ENCODE measurements at places on chromosomes 1 and 21. TPM values are rescaled to one million over a fixed set of nuclear protein-coding genes. Genes with fewer than 3 reads are reported as not detected.

Gene KIRREL1
- 3.5 TPM for polyA plus RNA-seq

Gene TNNT2
- 23.8 TPM for polyA plus RNA-seq

Gene CLIC4
- polyA plus RNA-seq: 20.4 TPM

Gene SLAMF7
- polyA plus RNA-seq: 0.35 TPM

Gene PRPF38A
- polyA plus RNA-seq: 17.7 TPM

Gene CDA
- 29.8 TPM for polyA plus RNA-seq

Gene ITPKB
- polyA plus RNA-seq: 17.0 TPM

Gene OXCT2
- polyA plus RNA-seq: 0.19 TPM

Gene FMO3
- polyA plus RNA-seq: 3.4 TPM

Gene PGLYRP3
- polyA plus RNA-seq: not detected

Gene LENEP
- polyA plus RNA-seq: not detected

Gene PSRC1
- 0.98 TPM for polyA plus RNA-seq

Gene HTR6
- not detected for polyA plus RNA-seq

Gene CHIT1
- polyA plus RNA-seq: 0.34 TPM

Gene TAL1
- polyA plus RNA-seq: 17.1 TPM

Gene BGLAP
- 2.8 TPM for polyA plus RNA-seq

Gene PWP2
- 5.4 TPM for polyA plus RNA-seq

Gene PKLR
- not detected for polyA plus RNA-seq

Gene CD48
- polyA plus RNA-seq: 3.7 TPM

Gene CELF3
- 4.6 TPM for polyA plus RNA-seq

Gene GSTM1
- not detected for polyA plus RNA-seq

Gene EXO5
- polyA plus RNA-seq: 2.0 TPM

Gene HAO2
- polyA plus RNA-seq: not detected

Gene CFHR4
- polyA plus RNA-seq: not detected

Gene EGLN1
- 20.5 TPM for polyA plus RNA-seq

Gene DCAF8
- 105 TPM for polyA plus RNA-seq

Gene NCAM2
- polyA plus RNA-seq: 0.90 TPM

Gene CD2
- polyA plus RNA-seq: 1.8 TPM

Gene FAM151A
- 0.85 TPM for polyA plus RNA-seq

Gene FHAD1
- 0.19 TPM for polyA plus RNA-seq

Gene SPATA46
- not detected for polyA plus RNA-seq

Gene HNRNPCL1
- polyA plus RNA-seq: not detected

Gene KCNE1
- polyA plus RNA-seq: 2.0 TPM
